ENCODE measurements at places on chromosomes 6 and 20.
A peak's percentile ranks its signal among the peaks of the same experiment; 100 is the strongest.

GRCh38 chr20:51029963-51030920 is 7.3 kb upstream of the KCNG1 start:
- DNase-seq = no peak

DNA sequence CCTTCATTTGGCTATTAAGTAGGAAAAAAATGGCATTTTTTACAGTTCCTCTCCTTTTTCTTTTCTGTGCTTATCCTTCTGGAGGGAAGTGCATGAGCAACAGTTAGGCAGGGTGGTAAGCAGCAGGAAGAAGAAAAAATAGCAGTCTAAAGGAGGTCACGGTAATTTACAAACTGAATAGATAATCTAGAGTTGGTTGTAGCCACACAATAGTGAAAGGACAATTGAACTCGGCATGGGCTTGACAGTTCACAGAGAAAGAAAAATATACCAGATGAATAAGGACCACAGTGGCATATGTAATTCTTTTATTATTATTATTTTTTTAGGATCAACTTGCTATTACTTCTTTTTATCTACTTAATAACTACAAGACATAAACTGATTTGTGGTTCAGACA is 358.6 kb downstream of the BTBD9 start:
- no peak for DNase-seq

DNA sequence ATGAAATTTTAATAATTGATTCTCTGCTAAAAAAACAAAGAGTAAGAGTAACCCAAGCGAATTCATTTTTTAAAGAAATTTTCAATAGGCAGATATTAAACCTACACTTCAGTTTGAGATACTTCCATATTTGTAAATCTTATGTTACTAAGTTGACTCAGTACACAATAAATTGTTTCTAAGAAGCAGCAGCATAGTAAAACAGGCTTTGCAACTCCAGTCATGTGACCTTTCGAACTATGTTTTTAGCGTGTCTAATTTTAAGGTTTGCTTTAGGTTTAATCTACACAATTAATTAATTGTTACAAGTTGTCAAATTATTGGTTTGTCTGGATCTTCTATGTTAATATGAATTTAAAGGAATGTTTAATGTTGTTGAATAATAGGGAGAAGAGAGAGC is 708.9 kb upstream of the CITED2 start:
- DNase-seq = no peak

DNA sequence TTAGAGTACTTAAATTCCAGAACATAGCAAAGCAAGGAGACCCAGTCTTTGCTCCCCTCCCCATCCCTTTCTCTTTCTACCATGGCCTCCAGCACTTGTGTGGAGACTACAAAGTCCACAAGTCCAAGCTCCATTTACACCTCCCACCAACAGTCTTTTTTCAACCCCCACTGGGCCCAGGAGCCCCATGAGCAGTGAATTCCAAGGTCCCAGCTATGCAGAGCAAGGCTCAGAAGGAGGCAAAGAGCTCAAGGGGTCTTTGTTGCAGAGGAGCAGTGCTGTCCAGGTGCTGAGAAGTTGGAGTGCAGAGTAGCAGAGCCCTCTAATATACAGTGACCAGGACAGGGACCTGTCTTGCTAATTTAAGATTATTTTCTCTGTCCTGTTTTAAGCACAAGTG is 9.0 kb downstream of the PAK5 start:
- DNase-seq = no peak

DNA sequence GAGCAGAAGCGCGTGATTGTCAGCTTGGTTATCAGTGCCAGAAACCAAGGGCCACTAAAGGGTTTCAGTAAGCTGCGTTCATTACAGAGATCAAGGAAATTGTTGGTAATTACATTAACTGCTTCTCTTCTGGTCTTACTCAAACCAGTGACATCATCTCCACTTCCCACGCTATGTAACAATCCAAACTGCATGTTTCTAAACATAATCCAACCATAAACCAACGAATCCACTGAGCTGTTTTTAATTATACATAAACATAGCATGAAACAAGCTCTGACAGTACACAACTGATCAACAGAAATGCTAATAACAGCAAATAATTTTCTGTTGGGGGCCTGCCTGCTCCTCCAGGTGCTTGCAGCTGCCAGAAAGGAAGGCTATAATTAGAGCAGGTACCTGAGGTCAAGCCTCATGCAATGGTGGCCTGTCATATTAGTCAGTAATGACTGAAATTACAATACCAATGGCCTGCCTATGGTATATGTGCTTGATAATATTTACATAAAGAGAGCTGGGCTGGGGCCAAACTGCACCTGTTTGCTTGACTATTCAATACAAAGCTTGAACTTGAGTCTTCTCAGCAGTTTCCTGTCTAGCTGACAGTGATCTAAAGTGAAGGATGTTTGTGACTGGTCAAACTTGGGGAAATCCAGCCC is 40.1 kb downstream of the ILRUN start:
- peak; percentile 58 for DNase-seq

GRCh38 chr20:58196402-58197184 is 31.9 kb downstream of the ANKRD60 start:
- DNase-seq = no peak

DNA sequence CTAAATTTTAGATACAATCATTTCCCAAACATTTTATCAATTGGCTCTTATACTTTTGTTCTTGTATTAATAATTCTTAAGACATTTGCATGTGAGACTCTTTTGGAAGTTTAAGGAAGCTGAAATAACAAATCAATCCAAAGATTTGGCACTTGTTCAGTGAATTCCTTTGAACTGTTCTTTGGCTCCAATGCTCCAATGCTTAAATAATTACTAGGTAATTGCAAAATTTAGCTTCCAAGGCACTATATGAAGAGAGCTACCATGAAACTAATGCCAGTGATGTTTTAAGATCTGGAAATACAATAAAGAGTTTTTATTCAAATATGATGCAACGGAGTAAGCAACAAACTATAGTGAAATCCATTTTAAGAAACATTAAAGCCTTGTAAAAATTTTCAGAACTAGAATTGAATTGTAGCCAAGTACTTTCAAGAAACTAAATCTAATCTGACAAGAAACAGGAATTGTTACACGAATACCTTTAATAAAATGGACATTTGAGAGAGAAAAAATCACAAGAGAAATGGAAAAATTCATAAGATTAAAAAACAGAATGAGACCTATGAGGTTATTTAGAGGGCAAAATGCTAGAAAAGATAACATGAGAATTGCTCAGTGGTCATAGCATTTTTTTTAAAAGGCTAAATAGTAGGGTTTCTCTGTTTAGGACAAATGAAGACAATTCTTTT is 43.6 kb upstream of the SMLR1 start:
- no peak for DNase-seq

GRCh38 chr20:60558486-60558885 is 600.3 kb downstream of the CDH26 start:
- DNase-seq = no peak

DNA sequence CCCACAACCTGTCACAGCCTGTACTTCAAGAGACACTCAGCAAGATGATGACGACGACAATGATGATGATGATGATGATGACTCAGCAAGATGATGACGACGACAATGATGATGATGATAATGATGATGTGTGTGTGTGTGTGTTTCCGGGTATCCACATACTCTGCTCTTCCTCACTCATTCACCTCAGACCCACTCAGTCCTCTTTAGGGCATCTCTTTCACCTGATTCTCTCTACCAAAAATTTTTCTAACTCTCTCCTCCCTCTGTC is 1.2 kb upstream of the EIF6 start:
- no peak for DNase-seq

DNA sequence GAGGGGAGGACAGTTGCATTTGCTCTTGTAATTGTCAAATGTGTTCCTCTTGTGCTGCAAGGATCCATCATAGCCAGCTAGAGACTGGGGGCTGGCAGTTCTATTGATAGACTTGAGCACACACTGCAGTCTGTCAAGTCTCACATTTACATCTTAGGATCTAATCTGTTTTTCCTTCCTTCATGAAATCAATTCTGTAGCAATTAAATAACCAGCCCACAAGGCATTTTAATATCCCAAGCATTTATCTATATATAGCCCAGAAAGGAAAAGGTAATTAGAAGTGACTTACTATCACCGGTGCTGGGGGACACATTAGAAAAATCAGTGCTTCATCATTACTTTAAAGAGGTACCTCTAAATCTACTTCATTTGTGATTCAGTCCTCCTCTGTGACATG is 143.0 kb upstream of the STXBP5 start:
- no peak for DNase-seq

GRCh38 chr20:40651151-40651550 is 37.9 kb downstream of the MAFB start:
- no peak for DNase-seq

DNA sequence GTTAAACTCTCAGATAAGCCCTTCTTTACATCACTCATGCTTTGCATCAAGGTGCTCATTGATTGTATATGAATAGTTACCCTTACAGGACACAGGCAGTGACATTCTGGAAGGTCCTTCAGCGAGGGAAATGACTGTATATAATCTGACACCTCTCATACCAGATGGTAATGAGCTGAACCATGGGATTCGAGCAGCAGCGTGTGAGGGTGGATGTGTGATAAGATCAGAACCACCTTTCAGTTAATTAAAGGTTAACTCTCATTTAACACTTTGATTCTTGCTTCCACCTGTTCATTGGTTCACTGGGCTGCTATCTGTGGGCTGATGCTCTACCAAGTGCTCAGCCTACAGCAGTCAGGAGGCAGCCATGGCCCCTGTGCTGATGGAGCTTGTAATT is 24.2 kb downstream of the NEDD9 start:
- DNase-seq = no peak

DNA sequence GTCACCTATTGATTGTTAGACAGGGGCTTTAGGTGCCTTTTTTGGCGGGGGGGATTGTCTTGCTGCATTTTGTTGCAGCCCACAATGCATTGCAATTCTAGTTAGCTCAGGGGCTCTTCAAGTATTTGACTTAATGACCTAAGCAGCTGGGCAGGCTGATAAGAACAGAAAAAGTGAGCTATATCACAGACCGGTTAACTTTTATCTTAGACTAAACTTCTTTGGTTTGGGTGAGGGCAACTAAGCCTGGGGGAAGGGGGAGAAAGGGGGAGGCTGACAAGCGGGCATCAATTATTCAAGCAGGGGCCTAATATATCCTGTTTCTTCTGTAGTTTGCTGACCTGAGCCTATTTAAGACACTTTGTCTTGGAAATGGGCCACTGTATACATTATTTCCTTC is 66.0 kb upstream of the GPR6 start:
- DNase-seq = no peak

DNA sequence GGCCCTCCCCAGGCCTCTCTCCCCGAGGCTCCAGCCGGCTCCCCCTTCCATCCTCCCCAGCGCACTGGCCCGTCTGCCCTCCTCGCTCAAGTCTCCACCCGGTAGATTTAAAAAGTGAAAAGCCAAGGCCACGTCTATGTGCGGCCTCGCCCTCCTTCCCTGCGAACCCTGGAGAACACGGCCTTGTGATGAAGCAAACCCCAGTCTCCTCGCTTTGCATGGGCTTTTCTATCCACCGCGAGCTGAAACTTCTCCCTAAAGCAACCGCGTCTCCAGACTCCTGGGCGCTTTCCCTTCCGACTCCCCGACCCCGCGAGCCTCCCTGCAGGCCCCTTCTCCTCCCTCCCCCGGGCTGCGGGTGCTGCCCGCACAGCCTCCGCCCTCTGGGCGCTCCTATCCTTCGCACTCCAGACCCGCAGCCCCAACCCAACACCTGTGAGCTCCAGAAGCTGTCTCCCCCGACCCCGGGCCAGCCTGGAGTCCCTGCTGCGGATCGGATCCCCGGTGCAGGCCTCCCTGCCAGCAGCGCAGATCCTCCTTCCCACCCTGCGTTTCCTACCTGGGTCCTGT is 265.2 kb upstream of the QKI start:
- DNase-seq = no peak

DNA sequence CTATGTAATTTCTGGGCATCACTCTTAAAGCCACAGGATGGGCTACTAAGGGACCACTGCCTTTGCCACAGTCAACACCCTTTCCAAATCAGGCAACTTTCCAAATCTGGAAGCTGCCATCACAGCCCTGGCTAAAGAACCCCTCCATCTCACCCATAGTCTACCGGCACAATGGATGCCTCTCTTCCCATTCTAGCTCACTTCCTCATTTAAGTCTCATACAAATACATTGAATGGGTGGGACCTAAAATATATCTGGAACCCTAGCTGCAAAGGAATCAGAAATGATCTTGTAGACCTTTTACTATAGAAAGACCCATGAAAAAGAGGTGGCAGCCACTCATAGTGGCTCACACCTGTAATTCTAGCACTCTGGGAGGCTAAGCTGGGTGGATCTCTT is 3.3 kb upstream of the TREML4 start:
- no peak for DNase-seq

DNA sequence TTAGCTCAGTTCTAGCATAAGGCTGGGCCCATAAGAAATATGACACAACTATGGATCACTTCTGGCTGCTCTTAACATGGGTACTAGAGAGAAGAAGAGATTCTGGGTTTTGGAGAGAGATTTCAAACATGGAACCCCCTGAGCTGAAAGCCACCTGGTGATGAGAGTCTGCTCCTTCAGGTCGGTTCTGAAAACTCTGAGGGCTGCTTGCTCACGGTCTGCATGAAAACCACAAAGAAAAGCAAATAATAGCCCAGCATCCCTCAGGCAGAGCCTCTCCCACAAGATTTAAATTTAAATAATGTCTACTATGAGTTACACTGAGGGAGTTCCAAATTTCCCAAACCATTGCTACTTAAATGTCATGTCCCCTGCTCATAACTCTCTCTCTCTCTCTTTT is 301.5 kb downstream of the BMP7 start:
- no peak for DNase-seq

DNA sequence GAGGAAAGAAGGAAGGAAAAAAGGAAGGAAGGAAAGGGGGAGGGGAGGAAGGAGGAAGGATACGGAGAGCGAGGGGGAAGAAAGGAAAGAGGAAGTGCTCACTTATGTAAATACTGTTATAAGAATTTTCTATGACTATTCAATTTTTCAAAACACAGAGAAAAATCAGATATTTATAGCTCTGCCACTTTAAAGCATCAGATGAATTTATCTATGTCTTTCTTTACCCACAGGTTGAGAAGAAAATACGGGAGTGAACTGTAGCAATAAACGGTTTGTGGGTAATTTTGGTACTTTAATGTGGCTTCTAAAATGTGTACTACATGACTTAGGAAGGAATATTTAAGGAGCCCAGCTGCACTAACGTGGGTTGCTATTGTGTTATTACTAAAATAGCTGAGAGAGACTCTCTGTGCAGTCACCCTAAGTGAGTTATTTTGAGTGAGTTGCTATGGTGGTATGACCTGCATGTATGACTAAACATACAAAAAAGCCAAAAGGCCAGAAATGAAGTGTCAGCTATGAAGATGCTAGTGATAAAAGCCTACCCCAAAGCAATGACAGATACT is 225.5 kb downstream of the SOD2 start:
- no peak for DNase-seq

DNA sequence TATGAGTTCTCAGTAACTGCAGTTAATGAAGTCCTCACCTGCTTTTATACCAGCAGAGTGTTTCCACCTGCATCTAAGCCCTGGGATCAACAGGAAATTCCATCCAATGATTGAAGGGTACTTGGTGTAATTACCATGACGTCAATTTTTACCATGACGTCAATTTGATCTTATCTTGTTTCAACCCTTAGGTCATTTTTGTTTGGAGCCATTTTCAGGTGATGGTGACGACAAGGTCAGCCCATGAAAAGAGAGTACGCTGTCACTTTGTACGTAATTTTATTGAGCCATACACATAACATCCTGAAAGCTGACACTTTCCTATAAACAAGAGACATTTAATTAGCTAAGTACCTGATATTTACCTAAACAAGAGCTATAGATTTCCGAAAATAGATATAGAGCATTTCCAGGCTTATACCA is at the start of gene CGA:
CGA (minus strand) TSS at position 20 of the 423 bp plus-strand sequence. CDS start 6,906 bp downstream, outside the sequence.
- DNase-seq = no peak

- no peak for DNase-seq
Observed at GRCh38 chr6:108846628-108847027, 1.6 kb upstream of the ARMC2 start.

All from CD4-positive, alpha-beta T cell treated with Interleukin-17A for 1 hour (primary cell).